ENCODE measurements at places on chromosomes 3 and 15. TPM values are rescaled to one million over a fixed set of nuclear protein-coding genes. Genes with fewer than 3 reads are reported as not detected.

DNA sequence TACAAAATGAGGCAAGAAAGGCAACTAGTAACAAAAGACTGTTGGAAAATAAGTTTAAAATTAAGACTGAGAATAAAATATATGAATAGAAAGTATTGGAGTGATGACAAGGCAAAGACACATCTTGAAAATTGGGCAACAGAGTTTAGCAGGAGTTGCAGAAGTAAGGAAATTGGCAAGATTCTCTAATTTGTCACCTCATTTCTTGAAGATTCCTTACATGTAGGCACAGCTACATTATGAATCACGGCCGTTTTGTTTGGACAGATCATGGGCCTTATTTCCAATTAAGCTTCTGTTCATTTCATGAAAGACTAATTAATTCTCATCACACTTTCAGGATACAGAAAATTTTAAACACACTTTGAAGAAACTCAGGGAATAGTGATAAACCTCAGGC is 170.1 kb downstream of the ROBO1 start:
- DNase-seq = no peak

PLA1A gene
- 4.0 TPM for polyA plus RNA-seq

DNA sequence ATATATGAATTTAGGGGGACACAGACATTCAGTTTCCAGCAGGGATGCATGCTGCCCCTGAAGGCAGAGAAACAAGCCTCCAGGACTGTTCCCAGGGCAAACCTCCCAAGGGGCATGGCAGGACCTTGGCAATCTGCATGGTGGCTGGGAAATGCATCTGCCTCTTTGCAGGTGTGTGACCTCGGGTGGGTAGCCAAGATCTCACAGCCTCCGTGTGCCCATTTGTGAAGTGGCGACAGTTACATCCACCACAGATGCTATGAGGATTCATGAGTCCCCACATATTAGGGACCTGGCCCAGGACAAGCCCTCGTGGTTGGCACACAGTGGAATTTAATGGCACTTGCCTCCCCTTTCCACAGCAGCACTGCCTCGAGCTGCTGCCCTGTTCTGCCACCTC is 29.9 kb downstream of the SLC28A1 start:
- no peak for DNase-seq

GRCh38 chr3:183477801-183478456 is 49.5 kb upstream of the MCF2L2 start:
- DNase-seq = no peak

FHIT gene
- 1.2 TPM for polyA plus RNA-seq

DNA sequence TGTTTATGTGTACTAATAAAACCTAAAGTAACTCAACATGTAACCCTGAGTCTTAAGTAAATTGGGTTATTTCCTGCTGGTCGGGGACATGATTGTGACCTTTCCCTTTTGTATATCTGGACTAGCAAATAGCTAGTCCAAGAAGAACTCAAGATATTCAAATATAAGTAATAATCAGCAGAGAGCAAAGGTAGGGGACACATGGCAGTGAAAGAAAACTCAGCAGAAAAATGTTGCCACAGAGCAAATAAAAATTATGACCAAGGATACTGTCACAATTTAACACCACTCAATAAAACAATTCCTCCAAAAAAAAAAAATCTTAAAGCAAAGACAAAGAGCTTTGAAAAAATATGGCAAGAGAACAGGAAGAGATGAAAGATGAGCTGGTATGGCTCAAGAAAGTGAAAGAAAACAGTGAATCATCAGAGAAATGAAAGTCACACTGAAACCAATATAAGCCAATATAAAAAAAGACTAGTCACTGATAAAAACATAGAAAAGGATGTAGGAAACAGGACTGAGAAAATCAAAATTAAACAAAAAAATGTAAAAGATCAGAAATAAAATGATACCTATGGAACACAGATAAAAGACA is 43.4 kb downstream of the HLTF start:
- DNase-seq = no peak

Measured in aorta (tissue), 5 donors.